Cardiac fibroblast (primary cell): ENCODE measurements at places on chromosomes 16 and 17.

DNA sequence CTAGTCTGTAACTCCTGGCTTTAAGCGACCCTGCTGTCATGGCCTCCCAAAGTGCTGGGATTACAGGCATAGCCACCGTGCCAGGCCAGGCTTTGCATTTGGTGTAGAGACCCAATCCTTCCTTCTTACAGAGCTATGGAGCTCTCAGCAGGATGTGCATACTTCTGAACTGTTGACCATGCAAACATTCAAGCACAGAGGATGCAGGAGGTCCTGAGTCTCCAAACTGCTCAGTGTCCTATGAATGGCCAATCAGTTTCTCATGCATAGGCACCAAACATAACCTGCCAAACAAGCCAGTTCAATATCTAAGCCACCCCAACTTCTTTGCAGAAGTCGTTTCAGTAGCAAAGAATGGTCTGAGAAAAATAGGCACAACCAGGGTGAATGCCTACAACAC is 40.0 kb upstream of the NF1 start:
- DNase-seq = no peak

DNA sequence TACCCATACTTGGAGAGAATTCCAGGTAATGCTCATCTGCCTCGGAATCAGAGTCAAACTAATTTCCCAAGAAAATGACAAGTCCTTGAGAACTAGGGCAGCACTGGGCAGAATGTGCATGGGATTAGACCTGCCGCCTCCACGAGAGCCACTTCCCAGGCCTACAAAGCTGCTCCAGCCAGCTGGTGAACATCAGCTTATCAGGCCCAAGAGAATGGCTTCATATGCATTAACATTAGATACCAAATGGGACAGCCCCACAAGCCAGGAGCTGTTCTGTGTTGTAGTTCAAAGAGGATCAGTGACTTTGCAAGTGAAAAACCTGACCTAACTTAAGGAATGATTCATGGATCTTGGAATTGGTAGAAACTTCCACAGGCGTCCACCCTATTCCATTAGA is 203.3 kb downstream of the CYLD start:
- DNase-seq = no peak

DNA sequence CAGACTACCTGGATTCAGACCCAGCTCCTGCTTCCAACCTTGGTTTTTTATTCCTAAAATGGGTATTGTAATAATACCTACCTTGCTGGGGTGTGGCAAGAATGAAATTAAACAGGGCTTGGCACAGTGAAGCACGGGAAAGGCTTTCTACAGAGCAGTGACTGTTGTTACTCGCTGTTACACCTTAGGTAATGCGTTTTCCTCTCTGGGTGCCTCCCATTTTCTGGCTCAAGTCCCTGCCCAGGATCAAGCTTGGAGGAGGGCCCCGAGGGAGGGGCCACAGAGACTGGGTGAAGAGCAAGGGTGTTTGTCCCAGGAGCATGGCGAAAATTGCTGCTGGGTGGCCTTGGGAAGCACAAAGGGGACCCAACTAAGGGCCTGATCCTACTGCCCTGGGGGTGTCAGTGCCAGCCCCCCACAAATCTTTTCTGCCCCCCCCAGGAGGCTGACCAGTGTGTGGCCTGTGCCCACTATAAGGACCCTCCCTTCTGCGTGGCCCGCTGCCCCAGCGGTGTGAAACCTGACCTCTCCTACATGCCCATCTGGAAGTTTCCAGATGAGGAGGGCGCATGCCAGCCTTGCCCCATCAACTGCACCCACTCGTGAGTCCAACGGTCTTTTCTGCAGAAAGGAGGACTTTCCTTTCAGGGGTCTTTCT is 13.3 kb downstream of the MIEN1 start:
- DNase-seq = no peak

GRCh38 chr16:50547340-50548124 is 664 bp upstream of the NKD1 start:
- DNase-seq = peak; percentile 1
